ENCODE measurements at places on chromosomes 12 and 14.

DNA sequence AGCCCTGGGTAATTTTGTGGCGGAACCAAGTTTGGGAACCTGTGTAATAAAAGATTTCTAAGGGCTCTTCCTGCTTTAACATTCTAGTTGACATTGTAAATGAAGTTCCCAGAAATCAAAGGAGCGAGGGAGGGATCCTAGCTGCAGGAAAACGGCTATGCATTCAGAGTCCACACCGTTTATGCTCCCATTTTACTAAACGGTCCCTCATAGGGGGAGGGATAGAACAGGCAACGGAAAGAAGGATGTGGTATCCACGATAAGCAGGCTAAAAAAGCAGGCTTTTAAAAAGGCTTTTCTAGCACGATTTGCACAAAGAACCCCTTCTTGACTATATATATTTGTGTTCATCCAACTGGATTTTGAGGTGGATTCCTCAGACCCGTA lies 559 bp downstream of the SYNJ2BP start:
- no peak for DNase-seq

DNA sequence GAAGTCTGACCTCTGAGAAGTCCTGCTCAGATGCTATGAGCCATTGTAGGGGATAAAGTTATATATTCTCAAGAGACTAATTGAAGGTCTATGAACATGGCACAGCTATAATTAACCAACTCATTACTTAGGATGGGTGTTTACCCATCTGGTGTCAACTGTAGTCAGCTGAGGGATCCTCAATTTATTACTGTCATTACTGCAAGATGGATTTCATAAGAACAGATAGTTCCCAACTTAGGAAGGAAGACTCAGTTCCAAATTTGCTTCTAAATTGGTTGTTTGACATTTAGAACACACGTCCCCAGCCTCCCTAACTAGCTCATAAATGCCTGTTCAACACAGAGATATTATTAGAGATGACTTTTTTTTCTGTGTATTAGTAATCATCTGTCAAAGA lies 81.4 kb downstream of the FRMD6 start:
- no peak for DNase-seq

DNA sequence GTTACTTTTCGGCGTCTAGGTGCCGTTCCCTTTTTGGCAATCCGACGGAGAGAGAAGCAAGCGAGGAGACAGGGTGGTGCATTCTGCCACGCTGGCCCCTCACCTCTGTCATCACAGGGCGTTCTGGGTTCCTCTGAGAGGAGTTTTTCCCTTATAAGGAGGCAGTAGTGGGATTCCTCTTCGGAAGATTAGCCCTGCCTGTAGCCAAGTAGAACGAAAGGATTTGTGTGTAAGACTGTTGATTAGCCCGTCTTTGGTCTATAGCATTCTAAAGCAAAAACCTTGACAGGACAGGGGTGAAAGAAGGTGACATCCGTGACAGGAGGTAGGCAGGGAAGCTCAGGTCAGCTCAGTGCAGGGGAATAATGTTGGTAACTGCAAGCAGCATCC lies 9.1 kb upstream of the NEMF start:
- no peak for DNase-seq

- no peak for DNase-seq
Observed at GRCh38 chr12:92721656-92722055, 18.9 kb downstream of the PLEKHG7 start.

- DNase-seq = no peak
Observed at GRCh38 chr12:6074427-6074826, 50.0 kb downstream of the VWF start.

DNA sequence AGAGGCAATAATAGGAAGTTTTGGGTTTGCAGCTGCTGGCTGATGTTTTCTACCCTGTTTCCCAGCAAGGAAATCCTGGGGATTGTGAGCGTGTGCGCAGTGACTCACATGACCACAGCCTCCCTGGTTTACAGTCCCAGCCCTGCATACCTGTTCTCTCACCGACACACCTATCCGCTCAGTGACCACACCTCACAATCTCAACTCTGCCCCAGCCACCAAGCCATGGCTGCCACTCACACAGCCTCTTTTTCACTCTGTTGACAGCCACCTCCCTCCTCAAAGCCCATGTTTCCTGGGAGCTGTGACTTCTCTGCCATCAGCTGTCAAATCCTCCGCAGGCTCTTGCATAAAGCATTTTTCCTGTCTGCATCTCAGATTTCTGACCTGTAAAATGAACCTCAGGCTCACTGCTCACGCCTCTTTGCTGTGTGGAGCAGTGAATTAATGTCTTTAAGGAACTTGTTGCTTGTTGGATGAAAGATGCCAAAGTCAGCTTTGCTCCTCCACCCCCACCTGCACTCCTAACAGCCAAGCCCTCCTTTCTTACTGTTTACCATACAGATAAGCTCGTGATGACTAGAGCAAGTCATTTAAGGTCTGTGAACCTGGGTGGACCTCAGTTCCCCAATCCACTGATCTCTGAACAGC lies 43.5 kb downstream of the B4GALNT3 start:
- DNase-seq = no peak

GRCh38 chr14:80946797-80947196 lies 5.3 kb upstream of the CEP128 start:
- no peak for DNase-seq

DNA sequence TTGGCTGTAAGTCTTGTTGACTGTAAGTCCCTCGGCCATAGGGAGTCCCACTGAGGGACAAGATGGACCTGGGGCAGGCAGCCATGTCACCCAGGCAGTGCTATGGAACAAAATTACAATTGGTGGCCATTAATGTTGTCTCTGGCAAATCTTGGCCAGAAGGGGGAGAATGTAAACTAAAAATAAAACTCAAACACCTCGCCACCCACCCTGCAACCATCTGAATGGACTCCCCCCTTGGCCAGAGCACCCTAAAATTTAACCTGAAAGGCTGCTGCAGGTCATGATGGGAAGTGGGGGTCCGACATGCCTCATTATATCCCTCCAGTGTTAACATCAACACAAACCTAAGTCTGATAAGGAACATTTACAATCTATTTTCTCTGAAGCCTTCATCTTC lies 8.2 kb downstream of the SLC22A17 start:
- no peak for DNase-seq

DNA sequence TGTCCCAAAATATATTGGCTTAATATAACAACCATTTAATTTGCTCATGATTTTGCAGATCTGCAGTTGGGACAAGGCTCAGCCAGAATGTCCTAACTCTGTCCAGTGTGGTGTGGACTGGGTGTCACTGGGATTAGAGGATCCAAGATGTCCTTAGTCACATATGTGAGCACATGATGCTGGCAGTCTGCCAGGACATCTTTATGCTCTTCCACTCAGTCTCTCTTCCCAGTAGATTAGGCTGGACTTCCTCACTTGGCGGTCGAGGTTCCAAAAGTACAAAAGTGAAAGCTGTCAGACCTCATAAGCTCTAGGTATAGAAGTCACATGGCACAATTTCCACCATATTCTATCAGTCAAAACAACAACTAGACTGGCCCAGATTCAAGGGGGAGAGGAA lies 167.9 kb upstream of the NTF3 start:
- no peak for DNase-seq

DNA sequence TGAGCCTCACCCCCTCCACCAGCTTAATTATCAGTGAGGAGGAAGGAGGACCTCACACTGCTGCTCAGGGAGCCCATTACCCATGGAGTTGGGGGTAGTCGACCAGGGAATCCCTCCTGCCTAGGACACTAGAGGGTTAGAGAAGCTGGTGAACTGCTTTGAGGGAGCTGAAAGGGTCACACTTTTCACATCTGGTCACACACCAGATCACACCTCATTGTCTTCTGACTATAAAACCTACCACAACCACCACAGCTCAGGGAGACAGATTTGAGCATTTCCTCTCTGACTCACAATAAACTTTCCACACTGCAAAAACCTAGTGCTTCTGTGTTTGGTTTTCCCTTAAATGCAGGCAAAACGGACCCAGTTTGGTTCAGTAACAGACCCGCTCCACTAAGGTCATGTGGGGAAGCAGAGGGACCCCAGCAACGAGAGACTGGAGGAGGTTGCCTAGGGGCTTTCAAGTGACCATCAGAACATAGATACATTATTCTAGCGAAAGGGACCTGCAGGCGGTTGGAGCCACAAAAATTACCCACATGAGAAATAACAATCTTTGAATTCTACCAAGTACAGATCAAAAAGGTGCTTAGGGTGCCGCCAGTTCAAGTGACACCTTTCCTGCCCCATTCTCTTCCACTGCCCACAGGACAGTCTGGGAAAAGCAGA lies 151.4 kb upstream of the AVPR1A start:
- DNase-seq = no peak

- no peak for DNase-seq
Observed at GRCh38 chr12:42770261-42770660, 180.7 kb upstream of the PRICKLE1 start.

DNA sequence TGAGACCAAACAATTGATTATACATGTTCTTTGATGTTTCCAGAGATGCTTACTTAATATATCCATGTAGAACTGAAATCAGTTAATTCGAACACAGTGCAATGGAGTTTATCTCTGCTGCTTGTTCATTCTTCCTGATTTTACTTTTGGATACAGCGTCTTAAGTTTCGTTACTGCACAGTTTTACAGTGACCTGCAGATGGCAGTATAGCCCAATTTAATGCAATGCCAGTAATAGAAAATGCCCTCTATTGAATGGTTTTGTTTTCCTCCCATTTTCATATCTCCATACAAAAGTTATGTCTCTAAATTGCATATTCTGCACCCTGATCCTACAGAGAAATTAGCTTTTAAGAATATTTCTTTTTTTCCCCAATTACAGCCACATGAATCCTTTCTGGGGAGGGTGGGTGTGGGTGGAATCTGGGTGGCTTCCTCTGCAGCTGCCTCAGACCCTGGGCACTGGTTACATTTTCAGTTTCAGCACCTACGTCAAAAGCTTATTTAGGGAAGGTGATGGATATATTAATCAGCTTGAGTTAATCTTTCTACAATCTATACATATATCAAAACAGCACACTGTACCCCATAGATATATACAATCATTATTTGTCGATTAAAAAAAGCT lies 101.1 kb upstream of the DCD start:
- peak; percentile 20 for DNase-seq

DNA sequence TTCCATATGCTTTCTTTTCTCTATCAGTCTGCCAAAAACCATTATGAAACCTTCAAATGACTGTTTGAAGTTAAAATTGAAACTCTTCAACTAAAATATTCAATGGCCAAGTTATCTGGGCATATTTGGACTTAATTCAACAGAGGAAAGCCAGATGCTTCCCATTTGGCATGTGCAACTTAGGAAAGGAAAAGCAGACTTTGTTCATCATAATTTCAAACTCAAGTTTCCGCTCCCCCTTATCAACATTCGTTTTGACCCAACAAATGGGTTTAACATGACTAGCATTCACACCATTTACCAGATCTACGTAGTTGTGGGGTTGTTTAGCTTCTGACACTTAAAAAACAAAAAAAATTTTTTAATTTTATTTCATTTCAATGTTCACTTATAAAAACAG lies 75.7 kb downstream of the PLEKHG7 start:
- no peak for DNase-seq

- no peak for DNase-seq
Observed at GRCh38 chr12:57584050-57584449, 6.9 kb upstream of the PIP4K2C start.

DNA sequence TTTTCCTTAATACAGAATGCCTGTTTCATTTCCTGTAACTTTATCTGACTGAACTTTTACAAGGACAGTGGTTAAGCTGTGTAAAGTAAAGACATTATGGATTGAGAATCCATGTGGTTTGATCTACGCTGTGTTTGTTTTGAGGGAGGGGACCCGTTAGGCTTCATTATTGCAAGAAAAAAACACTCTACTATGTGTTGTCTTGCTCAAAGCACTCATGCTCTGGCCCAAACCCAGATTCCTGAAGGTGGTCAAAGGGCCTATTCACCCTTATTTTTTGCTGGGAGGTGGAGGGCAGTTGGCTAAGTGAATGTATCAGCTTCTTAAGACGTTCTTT lies 11.9 kb downstream of the RNF10 start:
- DNase-seq = no peak

- DNase-seq = no peak
Observed at GRCh38 chr12:105406497-105406896, 76.0 kb downstream of the C12orf75 start.

- DNase-seq = peak; percentile 47
Observed at GRCh38 chr14:34722723-34723545, 8.5 kb upstream of the CFL2 start.

GRCh38 chr12:96014943-96015599 lies 18.9 kb upstream of the HAL start:
- no peak for DNase-seq

DNA sequence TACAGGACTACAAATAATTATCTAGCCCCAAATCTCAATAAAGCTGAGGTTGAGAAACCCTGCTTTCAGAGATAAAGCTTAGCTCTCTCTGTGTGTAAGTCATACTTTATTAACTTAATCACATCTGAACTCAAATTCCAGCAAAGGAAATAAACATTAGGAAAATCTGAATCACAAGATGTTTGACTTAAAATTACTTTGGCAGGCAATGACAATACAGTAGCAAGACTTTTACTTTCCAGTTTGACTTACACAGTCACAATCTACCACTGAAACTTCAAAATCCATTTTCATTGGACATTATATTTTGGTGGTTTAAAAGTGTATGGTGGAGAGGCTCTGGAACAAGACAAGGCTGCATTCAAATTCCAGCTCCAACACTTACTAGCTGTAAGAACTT lies 11.4 kb downstream of the TMEM116 start:
- DNase-seq = no peak

- no peak for DNase-seq
Observed at GRCh38 chr14:62123961-62124360, 361.7 kb downstream of the SNAPC1 start.

GRCh38 chr14:23115039-23115731 lies 3.9 kb downstream of the CEBPE start:
- DNase-seq = peak; percentile 58

All from 8988T (cell line).